Right hindlimb (tissue), 1 donor: ENCODE measurements at places on chromosomes 2 and 18.

DNA sequence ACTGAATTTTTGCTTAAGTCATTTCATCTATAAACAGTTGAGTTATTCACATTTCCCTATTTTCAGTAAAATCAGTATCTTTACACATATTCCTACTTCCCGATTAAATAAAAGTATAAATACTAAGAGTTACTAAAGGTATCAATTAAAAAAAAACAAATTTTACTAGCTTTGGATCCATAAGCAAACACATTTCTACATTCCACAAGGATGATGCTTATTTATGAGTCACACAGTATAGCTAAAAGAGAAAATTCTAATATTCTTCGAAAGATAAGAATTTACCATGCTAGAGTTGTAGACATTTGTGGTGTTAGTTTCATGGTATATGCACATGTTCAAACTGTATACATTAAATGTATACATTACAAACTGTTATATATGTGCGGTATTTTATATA, 23.7 kb downstream of the PGAP1 start:
- DNase-seq: no peak

DNA sequence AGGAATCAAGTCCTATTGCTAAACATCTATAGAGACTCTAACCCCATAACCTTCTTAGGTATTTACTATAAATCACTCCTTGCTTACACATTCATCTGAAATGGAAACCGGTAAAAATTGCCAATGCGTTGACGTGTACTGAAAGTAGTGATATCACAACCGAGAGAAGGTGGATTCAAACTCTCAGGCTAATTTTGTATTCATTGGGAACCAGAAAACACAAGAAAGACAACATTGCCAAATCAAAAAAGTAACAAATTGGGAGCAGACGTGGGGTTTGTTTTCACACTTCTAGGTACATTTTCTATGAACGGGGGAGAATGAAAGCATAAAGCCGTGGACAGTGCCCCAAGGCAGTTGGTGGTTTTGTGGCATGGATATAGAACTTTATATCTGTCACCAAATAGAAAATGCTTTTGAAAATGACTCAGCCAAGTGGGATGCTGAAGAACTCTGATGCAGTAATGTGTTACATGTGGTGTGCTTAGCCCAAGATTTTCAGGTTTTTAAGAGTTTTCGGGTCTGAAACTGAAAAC, 155.1 kb upstream of the RASGRP3 start:
- no peak for DNase-seq

DNA sequence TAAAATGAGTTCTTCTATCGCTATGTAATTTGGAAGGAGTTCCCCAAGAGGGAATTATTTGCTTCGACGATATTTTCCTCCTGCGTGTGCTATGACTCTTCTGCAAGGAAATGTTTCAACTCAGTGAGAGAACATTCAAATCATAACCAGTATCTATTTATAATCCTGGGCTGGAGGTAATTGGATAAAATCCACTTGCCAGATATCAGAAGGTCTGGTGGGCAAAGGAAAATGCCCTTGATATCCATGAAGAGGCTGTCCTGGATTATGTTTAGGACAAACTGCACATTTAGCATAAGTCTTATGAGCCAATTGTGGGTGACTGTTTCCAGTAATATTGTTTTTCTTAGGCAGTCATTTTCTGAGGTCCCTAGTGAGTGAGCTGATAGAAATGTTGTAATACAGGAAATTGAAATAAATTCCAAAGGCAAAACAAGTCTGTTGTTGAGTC, 17.7 kb downstream of the RPIA start:
- DNase-seq: no peak

GRCh38 chr2:73859721-73860586, 31.2 kb downstream of the STAMBP start:
- DNase-seq: no peak

GRCh38 chr2:160918906-160919503, 241.2 kb upstream of the TANK start:
- peak; percentile 41 for DNase-seq

DNA sequence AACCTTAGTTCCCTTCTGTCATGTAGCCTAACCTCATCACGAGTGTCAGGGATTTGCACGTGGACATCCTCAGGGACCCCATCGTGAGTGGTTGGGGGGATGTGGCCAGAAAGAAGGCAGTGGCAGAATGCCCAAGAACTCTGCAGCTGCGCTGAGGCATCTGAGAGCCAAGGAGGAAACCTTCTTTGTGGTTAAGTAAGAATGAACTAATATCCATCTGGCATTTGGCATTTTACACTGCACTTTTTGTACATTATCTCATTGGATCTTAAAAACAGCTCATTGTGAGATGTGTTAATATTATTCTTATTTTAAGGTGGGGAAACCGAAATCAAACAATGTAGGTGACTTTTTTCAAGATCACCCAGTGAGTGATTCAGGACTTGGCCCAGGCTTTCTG, 32.6 kb upstream of the APCDD1 start:
- peak; percentile 34 for DNase-seq

- DNase-seq: no peak
Measured at GRCh38 chr18:58315739-58316215, 271.8 kb downstream of the NEDD4L start.

- DNase-seq: peak; percentile 74
Measured at GRCh38 chr2:36785179-36785795, 88.8 kb downstream of the VIT start.

DNA sequence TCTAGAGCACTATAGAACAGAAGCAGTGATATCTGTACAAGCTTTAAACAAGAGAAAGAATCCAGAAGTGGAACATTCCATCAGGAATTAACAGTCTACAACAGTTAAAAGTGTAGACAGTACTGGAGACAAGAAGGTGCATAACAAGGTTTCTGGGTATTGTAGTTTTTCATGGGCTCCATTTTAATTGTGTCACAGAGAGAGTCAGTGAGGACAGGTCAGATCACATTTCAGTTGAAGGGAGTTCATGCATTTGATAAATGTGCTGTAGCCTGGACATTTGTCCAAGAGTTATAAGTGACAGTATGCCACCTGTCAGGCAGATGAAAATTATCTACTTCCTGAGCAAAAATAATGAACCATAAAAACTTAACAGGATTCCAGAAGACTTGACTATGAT, 328.6 kb downstream of the CNTNAP5 start:
- DNase-seq: no peak

DNA sequence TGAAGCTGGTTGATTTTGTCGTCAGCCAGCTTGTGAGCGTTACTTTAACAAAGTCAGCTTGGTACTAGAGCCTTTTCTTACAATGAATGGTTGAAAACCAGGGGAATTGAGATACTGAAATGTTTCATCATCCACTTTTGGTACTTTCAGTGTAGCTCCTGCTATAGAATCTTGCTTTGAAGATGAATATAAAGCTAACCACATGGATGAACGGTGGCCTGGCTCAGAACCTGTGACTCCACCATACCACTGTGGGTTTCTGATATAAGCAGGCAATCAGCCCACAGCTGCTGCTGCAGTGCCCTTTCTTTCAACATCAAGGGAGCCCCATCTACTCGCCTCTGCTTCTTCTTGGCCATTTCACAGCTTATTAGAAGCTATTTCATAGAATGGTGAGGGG, 53.2 kb upstream of the GPR45 start:
- no peak for DNase-seq
